ENCODE measurements at places on chromosomes 3 and 15.

DNA sequence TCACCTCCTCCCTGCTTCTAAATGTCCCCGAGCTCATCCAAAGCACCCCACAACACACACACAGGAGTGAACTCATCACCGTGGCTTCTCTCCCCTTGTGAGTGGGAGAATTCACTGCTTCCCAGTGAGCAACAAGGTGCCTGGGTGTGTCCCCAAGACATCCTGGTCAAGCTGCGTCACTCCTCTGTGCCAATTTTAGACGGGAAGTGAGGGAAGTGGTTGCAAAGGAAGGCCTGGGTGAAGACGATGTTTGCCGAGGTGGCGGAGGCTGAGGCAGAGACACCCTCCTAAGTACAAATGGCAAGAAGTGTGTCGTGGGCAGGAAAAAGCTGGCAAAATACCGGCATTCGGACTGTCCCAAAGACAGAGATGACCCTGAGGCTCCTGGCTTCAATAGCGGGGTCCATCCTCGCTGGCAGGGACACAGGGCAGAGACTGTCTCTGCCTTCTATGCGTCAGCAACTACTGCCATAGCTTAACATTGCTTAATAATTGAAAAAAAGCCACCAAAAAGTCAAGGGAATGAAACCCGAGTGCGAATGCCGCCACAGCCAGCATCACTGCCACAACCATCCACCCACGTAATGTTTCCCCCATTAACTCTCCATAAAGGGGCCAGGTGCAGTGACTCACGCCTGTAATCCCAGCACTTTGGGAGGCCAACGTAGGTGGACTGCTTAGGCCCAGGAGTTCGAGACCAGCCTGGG lies 72.8 kb downstream of the VGLL4 start:
- DNase-seq = no peak

- DNase-seq = no peak
Observed at GRCh38 chr15:31272558-31273257, 53.9 kb upstream of the KLF13 start.

GRCh38 chr3:189941679-189942078 lies 179.0 kb downstream of the P3H2 start:
- DNase-seq = peak; percentile 64

- DNase-seq = no peak
Observed at GRCh38 chr3:69827127-69827526, 87.9 kb downstream of the MITF start.

GRCh38 chr3:112492124-112492523 lies 7.1 kb downstream of the BTLA start:
- DNase-seq = no peak

DNA sequence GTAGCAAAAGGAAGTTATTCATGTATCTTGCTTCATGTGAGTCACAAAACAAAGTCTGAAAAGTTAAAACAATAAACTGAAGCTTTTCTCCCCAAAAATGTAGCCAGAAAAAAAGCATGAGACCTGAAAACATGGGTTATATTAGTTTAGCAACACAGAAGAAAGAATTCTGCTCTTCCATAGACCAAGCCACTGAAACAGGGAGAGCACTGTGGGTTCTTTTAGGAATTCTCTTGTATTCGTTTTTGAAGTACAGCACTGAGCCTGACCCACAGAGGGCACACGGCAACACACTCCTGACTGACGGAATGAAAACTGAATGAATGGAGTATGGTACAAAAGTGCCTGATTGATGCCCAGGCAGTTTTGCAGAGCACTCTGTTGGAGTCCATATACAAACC lies 66.6 kb downstream of the TM4SF4 start:
- peak; percentile 58 for DNase-seq

DNA sequence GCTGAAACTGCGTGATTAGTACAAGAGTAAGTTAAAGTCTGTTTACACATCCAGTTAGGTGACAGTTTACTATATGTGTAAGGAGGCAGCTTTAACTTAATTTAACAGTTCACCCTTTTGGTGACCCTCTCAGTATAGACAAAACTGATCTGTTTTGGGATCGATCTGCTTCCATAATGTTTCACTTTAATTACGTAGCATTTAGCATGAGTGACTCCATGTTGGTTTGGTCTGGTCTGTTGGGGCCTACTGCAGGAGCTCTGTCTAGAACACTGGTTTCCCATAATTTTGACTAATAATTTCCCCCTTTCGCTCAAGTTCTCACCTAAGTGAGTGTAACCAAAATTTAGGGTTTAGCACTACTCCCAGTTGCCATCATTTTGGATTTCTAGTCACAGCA lies 6.4 kb upstream of the SECISBP2L start:
- no peak for DNase-seq

DNA sequence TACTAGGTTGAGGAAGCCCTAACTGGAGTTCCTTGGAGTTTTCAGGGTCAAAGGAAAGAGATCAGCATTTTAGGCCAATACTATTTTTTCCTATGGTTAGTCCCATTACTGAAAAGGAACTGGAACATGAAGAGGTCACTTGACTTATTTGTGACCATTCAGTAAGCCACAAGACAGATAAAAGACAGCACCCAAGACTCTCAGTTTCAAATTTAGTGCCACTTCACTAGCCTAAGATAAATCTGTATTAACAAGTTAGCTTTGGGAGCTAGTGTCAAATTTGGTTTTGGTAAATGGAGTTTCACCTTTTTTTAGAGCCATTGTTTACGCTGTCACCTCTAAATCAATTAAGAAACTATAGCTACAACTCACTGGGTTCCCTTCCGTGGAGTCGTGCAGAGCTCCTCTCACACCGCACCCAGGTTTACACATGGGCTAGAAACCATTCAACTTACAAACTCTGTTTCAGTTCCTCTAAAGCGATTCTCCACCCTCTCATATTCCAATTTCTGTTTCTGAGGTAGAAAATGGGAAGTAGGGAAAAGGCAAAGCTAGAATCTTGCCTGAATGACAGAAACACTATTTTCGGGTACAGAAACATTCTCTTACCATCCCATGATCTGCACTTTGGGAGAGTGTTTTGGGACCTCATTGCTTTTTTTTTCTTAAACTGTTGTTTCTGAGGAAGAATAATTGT lies 14.4 kb downstream of the CCDC32 start:
- DNase-seq = no peak

GRCh38 chr3:152650177-152650576 lies 184.8 kb upstream of the P2RY1 start:
- DNase-seq = no peak

DNA sequence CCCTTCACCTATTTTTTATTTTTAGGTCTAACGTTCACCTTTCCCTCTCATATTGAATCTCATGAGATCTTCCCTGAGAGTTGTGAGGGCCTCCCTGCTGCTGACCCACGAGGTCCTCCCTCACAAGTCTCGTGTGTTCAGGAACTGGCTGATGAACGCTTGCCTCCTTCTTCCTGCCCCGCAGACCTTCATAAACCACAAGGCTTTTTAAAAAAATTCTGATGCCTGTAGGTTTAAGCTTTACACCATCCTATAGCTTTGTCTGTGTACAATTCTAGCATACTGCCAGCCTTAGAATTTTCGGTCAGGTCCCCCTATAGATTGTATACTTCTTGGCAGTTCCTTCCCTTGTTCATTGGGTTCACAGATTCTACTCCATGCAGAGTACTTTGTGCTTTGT lies 50.5 kb downstream of the CHST2 start:
- DNase-seq = no peak

DNA sequence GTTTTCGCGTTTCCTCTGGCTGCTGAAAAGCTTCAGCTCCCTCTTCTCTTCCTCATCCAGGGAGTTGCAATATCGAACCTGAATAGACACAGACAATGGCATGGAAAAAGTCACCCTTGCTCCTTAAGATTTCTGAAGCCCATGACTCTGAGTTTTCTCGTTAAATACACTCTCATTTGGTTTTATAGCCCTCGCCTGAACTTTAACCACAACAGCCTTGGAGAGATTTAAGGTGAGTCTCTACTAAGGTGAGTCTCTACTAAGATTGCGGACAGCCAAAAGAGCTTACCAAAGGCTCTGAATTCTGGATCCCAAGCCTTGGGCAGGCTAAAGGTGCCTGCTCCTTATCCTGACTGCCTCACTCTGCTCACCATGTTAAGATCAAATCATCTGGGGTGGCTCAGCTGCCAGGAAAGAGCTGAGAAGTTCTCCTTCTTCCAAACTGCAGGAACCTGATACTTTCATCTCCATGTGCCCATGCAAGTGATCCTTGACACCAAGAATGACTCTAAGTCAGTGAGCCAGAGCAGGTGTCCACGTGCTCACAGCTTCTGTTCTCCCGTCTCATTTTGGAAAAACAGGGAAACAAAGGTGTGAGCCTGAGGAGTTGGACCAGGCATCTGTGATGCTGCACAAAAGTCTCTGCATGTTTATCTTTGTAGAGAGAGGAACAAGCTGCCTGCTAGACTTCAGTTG lies 65.1 kb downstream of the PRICKLE2 start:
- no peak for DNase-seq

DNA sequence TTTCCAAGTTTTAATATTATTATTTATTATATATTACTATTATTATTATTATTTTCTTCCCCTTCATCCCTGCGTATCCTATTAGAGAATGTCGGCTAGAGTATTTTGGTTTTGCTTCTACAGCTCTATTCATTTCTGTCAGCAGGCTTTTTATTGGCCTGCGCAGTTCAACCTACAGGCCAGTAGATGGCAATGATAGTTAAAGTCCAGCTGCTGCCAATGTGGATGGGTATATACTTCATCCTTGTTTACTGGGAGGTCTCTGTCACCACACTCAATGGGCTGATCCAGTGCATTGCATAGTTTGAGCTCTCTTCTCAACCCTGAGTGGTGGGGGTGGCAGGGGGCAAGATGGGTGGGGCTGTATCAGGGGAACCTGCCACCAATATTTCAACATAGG lies 799.8 kb downstream of the NSUN3 start:
- DNase-seq = peak; percentile 7

DNA sequence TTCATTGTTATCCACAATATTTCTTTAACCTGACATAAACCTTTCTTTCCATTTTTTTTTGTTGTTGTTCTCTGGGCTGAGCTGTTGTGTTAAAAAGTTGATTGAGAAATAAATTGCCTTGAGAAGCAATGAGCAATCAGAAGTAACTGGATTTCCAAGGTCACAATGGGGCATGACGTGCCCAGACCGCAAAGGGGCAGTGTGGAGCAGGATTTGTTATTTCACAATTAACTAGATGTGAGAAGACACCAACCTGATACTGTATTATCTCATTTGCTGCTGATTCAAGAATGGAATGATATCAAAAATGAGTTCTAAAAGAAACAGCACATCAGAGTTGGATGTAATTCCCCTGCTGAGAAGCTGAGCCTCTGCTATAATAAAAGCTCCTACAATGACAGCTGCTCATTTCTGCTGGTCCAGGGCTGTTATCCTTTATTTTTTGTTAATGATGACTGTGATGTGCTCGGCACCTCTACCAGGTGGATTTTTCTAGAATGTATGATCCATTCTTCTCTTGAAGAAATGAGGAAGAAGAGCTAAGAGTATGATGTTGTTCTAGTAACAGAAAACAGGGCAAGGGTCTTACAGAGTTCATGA lies 28.1 kb downstream of the CPNE4 start:
- peak; percentile 56 for DNase-seq

DNA sequence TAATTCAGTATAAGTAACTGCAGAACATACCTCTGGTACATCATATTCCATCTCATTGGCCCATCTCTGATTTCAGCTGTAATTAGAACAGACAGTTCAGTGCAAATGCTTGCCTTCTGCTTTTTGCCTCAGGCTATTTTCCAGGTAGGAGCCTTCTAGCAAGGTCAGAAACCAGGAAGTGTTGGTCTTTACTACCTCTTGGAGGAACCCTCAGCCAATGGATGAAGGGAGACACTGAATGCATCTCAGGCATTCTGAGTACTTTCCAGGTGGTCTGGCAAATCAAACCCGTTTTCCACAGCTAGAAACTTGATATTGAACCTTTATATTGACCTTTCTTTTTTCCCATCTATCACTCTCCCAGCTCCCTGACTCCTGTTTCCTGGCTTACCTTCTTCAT lies 348.5 kb upstream of the SOX2 start:
- no peak for DNase-seq

DNA sequence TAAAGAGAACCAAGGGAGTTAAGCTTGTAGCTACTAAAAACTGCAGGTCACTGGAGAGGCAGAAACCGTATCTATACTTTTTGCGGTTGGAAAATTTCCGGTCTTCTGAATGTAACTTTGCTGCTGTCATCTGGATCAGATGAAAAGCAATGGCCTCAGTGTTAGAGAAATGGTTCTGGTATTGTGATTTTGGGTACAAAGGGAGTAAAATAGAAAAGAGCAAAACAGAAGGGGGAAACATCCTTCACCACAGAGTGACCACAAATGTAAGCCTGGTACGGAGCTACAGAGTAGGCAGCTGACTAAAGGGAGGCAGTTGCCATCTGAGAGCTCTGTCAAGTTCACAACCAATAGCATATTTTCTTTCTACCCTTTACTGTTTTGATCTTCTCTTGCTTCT lies 5.6 kb downstream of the CD96 start:
- DNase-seq = no peak

- DNase-seq = no peak
Observed at GRCh38 chr3:180633722-180634121, 31.8 kb downstream of the TTC14 start.

DNA sequence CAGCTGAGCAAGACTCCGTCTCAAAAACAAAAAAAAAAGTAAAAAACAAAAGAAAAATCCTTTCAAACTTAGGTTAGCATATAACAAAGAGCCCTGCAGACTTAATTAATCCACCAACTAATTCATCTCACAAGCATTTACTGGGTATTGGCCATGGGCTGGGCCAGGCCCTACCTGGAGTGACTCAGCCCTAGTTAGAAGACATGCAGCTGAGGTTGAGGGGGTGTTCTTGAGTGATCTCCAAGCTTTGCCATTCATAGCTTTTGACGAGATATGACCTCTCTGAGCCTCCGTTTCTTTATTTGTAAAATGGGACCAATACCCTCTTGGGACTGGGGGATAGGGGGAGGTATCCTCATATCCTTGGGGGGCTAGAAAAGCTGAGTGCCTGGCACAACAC lies 7.8 kb downstream of the FBXL22 start:
- DNase-seq = no peak

DNA sequence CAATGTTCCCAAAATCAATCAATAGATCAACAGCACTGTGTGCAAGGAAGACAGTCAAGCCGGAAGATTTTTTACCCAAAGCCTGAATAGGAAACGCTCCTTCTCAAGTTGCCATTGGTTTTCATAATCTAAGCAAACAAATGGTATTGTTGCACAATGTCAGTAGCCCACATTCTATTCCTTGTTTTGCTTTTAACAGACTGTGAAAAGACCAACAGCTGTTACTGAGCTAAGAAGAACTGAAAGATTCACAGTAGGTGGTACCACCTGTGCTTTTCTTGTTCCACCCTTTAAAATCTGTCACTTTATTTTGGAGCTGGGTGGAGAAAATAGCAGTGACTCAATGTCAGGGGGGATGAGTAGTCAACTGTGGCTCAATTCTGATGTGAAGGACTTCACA lies 357.5 kb upstream of the CADM2 start:
- DNase-seq = no peak

DNA sequence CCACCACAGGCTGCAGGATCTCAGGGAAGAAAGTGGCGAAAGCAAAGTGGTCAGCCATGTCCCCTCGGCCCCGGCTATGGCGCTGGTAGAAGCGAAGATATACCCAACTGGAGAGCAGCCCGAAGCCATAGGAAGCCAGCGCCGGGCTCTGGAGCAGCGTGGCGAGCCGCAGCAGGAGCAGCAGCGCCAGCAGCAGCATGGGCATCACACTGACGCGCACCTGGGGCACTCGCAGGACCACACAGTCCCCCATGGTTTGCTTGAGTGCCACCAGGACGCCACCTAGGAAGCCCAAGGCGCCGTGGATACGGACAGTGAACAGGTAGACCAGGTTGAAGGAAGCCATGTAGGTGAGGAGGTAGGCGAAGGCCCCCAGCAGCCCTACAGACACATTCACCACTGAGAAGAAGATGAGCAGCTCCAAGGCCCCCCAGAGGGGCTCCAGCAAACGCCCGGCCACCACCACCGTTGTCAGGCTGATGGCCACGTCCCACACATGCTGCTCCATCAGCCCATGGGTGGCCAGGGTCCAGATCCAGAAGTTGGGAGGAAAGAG lies 888 bp downstream of the TMEM115 start:
- no peak for DNase-seq

Measured in lung microvascular endothelial cell (primary cell).